Stimulated activated CD4-positive, alpha-beta T cell treated with anti-CD3 and anti-CD28 coated beads, Interleukin-12 subunit alpha, Interleukin-12 subunit beta, amount 100 ng/mL, for 48 hours (primary cell): ENCODE measurements at places on chromosomes 1 and 21.

- no peak for DNase-seq
Observed at GRCh38 chr1:61184040-61184713, 101.8 kb downstream of the NFIA start.

- DNase-seq: no peak
Observed at GRCh38 chr1:22760455-22760854, 49.8 kb downstream of the EPHB2 start.

DNA sequence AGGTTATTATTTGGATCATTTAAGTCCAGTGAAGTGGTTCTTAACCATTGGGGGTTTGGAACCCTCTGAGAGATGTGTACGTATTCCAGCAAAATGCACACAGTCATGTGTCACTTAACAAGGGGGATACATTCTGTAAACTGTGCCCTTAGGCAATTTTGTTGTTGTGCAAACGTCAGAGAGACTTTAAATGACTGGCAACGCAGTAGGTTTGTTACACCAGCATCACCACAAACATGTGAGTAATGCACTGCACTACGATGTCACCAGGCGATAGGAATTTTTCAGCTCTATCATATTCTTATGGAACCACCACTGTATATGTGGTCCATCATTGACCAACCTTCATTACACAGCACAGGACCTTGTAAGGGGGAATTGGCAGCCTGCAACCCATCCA, 11.9 kb downstream of the AHCYL1 start:
- no peak for DNase-seq

GRCh38 chr1:33140153-33141149, 41.4 kb downstream of the TRIM62 start:
- DNase-seq: no peak

DNA sequence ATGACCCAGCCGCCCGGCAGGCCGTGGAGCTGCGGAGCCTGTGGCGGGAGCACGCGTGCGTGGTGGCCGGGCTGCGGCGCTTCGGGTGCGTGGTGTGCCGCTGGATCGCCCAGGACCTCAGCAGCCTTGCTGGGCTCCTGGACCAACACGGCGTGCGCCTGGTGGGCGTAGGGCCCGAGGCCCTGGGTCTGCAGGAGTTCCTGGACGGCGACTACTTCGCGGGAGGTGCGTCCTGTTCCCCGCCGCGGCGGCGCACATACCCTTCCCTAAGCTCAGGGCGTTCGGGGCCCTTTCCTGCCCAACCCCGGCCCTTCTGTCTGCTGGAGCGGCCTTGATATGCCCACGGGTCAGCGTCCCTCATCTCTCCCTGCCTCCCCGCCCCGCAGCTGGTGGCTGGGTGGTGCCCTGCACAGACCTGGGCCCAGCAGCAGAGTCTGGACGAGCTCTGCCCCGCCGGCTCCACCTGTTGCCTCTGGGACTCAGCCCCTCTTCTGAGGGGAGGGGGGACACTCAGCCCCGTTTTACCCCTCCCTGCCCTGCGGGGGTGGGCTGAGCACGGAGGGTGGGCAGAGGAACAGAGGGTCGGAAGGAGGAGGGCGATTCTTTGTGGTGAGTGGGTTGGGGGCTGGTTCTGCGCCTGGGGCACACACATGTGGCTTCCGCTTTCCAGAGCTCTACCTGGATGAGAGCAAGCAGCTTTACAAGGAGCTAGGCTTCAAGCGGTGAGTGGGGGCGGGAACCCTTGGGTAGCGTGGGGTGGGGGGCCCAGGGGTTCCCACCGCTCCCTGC, 688 bp downstream of the PRXL2B start:
- no peak for DNase-seq

DNA sequence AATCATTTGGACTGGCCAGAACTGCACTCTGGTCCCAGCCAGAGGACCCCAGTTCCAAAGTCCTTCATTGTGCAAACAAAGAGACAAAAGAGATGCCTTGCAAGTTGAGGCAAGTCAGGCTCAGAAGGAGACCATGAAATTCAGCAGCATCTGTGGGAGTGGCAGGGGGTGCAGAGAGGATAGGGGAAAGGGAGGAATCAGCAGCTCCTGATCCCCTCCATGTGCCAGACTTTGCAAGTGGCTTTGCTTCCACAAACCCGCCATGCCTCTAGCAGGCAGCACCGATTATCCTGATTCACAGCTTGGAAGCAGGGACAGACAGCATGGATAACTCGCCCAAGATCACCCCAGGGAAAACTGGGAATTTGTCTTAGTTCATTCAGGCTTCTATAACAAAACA, 2.1 kb upstream of the CAPN9 start:
- no peak for DNase-seq

- no peak for DNase-seq
Observed at GRCh38 chr1:227134686-227135314, 183.5 kb downstream of the CDC42BPA start.

DNA sequence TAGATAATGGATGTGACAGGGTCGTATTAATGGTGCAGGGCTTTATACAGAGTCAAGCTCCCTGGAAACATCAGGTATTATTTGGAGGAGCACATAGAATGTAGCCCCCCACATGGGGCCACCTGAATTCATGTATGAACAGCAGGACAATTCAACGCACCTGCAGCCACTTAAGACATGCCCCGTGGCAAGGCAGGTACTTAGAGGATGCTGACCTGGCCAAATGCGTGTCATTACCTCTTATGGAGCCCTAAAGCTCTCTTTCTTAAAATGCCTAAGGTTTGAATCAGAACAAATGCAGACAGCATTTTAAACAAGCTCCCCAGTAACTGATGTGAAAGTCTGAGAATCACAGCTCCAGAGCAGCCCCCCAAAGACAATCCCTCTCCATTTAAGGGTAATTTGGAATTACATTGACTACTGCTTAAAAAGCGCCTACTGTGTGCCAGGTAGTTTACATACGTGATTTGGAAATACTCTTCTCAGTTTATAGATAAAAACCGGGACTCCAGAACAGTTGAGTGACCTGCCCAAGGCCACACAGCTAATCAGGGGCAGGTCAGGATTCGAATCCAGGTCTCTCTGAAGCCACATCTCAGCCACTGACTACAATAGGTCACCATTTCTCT, 71.0 kb upstream of the KLHDC7A start:
- no peak for DNase-seq

- DNase-seq: no peak
Observed at GRCh38 chr1:234972411-234973191, 156.0 kb downstream of the TOMM20 start.

DNA sequence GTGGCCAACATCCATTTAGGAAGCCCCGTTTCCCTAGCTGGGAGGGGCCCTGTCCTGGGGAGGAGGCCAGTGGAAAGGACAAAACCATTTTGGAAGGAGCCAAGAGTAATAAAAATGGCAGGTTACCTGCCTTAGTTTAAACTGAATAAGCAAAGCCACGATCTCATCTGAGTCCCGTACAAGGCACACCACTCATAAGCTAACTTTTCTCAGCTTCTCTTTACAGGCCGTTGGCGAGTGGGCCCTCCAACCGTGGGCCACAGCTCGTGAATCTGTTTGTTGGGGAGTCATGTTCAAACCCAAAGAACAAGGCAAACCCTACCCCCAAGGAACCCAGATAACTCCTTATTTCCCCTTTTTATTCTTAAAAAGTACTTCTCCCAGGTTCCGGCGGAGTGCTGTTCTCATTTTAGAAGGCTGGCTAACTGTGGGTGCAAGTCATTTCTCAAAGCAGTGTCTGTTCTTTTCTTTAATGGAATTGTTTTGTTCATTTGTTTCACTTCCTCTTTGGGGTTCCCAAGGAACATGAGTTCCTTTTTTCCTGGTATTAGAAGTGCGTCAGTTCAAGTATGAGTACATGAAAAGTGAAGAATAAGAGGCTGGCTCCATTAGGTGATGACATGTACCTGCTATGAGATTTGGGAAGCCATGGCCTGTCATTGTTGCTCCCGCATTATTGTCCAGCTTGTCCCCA, 89.0 kb downstream of the PSMG1 start:
- DNase-seq: no peak
